ENCODE measurements at places on chromosomes 1 and 21. TPM values are rescaled to one million over a fixed set of nuclear protein-coding genes. Genes with fewer than 3 reads are reported as not detected.

DNA sequence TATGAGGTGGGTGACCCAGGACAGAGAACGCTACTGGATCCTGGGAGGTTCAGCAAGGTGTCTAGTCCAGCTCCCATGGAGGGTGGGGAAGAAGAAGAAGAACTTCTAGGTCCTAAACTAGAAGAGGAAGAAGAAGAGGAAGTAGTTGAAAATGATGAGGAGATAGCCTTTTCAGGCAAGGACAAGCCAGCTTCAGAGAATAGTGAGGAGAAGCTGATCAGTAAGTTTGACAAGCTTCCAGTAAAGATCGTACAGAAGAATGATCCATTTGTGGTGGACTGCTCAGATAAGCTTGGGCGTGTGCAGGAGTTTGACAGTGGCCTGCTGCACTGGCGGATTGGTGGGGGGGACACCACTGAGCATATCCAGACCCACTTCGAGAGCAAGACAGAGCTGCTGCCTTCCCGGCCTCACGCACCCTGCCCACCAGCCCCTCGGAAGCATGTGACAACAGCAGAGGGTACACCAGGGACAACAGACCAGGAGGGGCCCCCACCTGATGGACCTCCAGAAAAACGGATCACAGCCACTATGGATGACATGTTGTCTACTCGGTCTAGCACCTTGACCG lies 8.6 kb upstream of the PIGV start:
- no peak overlapping the region for H3K4me3 ChIP-seq
- peaks cover 4% of the 10 kb centered on the region for H3K36me3 ChIP-seq
- no peak for DNase-seq
- H3K4me1 ChIP-seq = peaks cover 18% of the 10 kb centered on the region
- no peak overlapping the region for H3K27ac ChIP-seq
- no peaks in the 10 kb centered on the region for H3K27me3 ChIP-seq

DNA sequence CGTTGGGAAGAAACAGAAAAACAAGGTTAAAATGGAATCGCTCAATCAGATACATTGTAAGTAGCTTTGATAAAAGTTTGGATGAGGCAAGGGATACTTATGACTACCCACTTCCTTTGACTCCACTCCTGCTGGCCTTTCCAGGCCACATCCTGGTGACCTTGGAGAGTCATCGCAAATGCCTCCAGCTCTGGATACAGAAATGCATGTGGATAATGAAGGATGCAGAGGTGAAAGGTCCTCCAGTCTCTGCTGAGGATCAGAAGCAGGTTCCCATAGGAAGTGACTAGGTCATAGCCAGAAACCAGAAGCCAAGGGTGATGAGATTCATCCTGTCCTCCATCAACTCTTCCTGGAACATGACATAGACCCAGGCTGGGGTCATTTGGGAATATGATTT lies 6.2 kb upstream of the CAMK1G start:
- H3K4me1 ChIP-seq = no peaks in the 10 kb centered on the region
- no peak overlapping the region for H3K4me3 ChIP-seq

DNA sequence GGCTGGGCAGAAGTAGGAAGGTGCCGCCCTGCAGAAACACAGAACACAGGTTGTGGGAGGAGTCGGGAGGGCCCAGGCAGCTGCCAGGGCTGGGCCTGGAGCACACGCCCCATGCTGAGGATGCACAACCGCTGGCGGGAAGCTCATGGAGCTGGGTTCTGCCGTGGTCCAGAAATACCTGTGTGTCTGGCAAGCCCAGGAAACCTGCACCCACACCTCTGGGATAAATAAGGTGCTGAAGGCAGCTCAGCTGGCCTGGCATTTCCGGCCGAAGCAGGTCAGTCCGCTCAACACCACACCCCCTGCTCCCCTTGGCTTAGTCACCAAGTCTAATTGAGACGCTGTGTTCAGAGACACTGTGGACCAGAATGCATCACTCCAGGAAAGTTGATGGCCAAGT lies 32.1 kb downstream of the CTNNBIP1 start:
- no peaks in the 10 kb centered on the region for H3K27me3 ChIP-seq
- H3K27ac ChIP-seq = no peak overlapping the region
- no peak overlapping the region for H3K4me3 ChIP-seq
- DNase-seq = no peak
- H3K36me3 ChIP-seq = no peaks in the 10 kb centered on the region
- peaks cover 7% of the 10 kb centered on the region for H3K4me1 ChIP-seq

The RSBN1 gene
- 27.5 TPM for polyA plus RNA-seq

The CD164L2 gene
- polyA plus RNA-seq = 0.76 TPM

DNA sequence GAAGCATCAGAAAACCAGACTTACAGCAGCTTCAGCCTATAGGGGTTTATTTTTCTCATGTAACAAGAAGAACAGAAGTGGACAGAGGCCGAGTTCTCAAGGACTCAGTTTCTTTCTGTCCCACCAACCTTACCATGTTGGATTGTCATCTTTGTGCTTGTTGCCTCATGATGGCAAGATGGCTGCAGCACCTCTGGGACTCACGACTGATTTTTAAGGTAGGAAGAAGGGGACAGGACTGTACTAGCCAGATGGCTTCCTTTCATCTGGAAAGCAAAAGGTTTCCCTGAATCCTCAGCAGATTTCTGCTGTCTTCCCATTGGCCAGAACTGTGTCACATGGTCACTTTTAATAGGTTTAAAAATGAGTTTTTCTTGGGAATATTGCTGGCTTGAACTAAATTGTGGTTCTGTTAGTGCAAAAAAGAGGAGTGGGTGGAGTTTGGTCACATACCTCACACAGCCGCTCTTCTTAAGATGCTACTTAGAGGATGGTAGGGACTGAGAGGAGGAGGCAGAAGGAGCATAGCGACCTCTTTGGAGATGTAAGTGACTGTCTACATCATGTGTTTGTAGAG lies 48.1 kb upstream of the ENAH start:
- DNase-seq = no peak
- no peak overlapping the region for H3K4me3 ChIP-seq
- no peak overlapping the region for H3K27ac ChIP-seq
- no peaks in the 10 kb centered on the region for H3K36me3 ChIP-seq

GRCh38 chr1:3481836-3482375 lies 27.4 kb downstream of the ARHGEF16 start:
- no peak overlapping the region for H3K4me3 ChIP-seq
- peaks cover 8% of the 10 kb centered on the region for H3K4me1 ChIP-seq
- peak; percentile 46 for DNase-seq
- H3K36me3 ChIP-seq = no peaks in the 10 kb centered on the region
- no peak overlapping the region for H3K27ac ChIP-seq

DNA sequence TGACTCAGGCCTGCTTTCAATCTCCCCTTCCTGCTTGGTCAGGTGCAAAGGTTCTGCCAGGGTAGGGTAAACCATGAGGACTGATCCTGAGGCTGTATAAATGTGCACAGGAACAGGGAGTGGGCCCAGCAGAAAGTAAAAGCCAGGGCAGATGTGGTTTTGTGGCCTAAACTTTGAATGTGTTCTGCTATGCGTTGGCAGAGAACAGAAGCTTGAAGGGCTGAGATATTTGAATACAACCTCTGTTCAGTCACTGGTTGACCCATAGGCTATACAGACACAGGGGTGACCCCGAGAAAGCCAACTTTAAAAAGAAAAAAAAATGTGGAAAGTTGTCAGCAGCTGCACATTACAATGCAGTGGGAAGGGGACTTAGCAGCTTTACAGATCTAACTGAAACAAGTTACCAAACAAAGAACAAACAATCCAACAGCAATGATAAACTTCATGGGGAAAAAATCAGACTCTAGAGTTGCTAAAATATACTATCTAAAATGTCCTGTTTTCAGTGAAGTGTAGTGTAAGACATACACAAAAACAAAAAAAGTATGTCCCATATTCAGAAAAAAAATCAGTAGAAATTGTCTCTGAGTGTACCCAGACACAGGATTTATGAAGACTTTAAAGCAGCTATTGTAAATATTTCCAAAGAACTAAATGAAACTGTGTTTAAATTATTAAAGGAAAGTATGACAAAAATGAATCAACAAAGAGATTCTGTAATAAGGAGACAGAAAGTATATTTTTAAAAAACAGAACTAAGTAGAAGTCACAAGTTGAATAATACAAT lies 216.1 kb downstream of the RPS6KC1 start:
- H3K4me1 ChIP-seq = no peaks in the 10 kb centered on the region
- DNase-seq = no peak
- no peak overlapping the region for H3K4me3 ChIP-seq
- no peaks in the 10 kb centered on the region for H3K27me3 ChIP-seq
- no peak overlapping the region for H3K27ac ChIP-seq
- no peaks in the 10 kb centered on the region for H3K36me3 ChIP-seq

DNA sequence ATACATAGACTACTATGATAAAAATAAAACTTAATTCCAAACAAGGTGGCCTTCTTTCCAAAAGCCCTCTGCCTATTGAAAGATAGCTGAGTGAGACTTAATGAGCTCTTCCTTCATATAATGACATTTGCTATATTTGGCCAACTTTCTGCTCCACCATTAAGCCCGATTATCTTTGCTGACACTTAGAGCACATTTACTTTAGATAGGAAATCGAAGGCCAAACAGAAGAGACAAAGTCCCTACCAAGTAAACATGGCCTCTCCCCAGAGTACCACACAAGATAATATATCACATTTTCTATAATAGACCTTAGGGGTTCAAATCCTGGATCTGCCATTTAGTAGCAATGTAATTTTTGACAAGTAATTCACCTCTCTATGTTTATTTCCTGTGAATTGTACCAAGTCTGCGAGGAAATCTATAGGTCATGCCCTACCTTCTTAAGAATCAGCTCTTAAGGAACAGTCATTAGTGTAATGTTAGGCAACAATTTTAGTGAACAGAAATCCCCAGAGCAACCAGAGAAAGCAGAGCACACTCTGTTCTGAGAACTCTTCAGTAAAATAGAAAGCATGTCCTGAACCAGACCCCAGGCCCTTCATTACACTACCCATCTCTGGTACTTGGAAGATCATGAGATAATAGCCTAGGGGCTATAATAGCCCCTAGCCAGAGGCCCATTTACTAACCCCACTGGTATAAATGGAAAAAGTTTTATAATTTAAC lies 17.3 kb upstream of the COA6 start:
- no peaks in the 10 kb centered on the region for H3K4me1 ChIP-seq
- no peaks in the 10 kb centered on the region for H3K36me3 ChIP-seq
- no peak for DNase-seq
- no peaks in the 10 kb centered on the region for H3K27me3 ChIP-seq
- no peak overlapping the region for H3K27ac ChIP-seq

GRCh38 chr21:33313183-33313582 lies 11.6 kb upstream of the IFNAR1 start:
- no peak overlapping the region for H3K27ac ChIP-seq
- H3K4me1 ChIP-seq = peaks cover 5% of the 10 kb centered on the region
- no peak for DNase-seq
- H3K36me3 ChIP-seq = no peaks in the 10 kb centered on the region
- no peak overlapping the region for H3K4me3 ChIP-seq

DNA sequence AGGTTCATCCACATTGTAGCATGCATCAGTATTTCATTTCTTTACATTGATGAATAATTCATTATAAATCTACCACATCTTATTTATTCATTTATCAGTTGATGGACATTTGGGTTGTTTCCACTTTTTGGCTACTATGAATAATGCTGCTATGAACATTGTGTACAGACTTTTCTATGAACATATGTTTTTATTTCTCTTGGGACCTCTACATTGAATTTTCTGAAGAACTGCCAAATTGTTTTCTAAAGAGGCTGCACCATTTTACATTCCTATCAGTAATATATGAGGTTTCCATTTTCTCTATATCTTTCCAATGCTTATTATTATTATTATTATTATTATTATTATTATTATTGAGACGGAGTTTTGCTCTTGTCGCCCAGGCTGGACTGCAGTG lies 81.3 kb upstream of the SELENON start:
- no peak for DNase-seq
- H3K36me3 ChIP-seq = no peaks in the 10 kb centered on the region
- no peaks in the 10 kb centered on the region for H3K4me1 ChIP-seq
- no peak overlapping the region for H3K4me3 ChIP-seq

- H3K4me3 ChIP-seq = no peak overlapping the region
- no peak for DNase-seq
- no peaks in the 10 kb centered on the region for H3K36me3 ChIP-seq
- H3K27me3 ChIP-seq = no peaks in the 10 kb centered on the region
Measured at GRCh38 chr1:236007781-236008180, 57.1 kb downstream of the NID1 start.

DNA sequence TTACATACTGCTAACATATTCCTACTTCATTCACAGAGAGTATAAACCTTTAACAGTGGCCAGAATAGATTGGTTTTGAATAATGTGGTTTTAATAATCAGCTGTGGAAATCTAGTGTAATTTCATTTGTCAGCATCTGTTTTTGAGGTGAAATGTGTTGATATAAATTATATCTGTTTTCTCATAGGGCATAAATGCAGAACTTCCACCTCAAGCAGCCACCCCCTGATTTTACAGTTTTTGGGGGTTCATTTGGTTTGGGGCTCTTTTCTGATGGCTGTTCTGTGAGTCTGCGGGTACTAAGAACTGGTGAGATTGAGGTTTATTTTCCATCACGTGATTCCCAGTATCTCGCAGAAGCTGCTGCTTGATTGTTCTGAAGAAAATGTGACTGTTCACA lies 23.2 kb downstream of the EDARADD start:
- no peaks in the 10 kb centered on the region for H3K4me1 ChIP-seq
- DNase-seq = no peak
- H3K27ac ChIP-seq = no peak overlapping the region
- H3K36me3 ChIP-seq = no peaks in the 10 kb centered on the region

- H3K36me3 ChIP-seq = no peaks in the 10 kb centered on the region
- DNase-seq = no peak
- peaks cover 16% of the 10 kb centered on the region for H3K4me1 ChIP-seq
- no peak overlapping the region for H3K4me3 ChIP-seq
- no peak overlapping the region for H3K27ac ChIP-seq
Measured at GRCh38 chr1:65176591-65176990, 28.6 kb downstream of the AK4 start.

The A3GALT2 gene
- polyA plus RNA-seq = not detected

The TMCC2 gene
- 8.5 TPM for polyA plus RNA-seq

The LCE1C gene
- polyA plus RNA-seq = not detected

The HSF2BP gene
- polyA plus RNA-seq = 46.5 TPM

DNA sequence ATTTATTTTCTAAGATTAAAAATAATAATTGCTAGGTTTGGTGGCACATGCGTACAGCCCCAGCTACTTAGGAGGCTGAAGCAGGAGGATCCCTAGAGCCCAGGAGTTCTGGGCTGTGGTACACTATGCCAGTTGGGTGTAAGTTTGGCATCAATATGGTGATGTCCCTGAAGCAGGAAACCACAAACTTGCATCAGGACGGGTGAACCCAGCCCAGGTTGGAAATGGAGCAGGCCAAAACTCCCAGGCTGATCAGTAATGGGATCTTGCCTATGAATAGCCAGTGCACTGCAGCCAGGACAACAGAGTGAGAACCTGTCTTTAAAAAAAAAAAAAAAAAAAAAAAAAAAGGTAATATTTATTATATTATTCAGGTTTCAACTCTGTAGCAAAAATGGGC lies 92.4 kb upstream of the PGD start:
- H3K4me1 ChIP-seq = no peaks in the 10 kb centered on the region
- H3K27me3 ChIP-seq = no peaks in the 10 kb centered on the region
- H3K36me3 ChIP-seq = no peaks in the 10 kb centered on the region
- DNase-seq = no peak

The SYNC gene
- polyA plus RNA-seq = 12.4 TPM

- no peaks in the 10 kb centered on the region for H3K36me3 ChIP-seq
- no peak for DNase-seq
- H3K27me3 ChIP-seq = no peaks in the 10 kb centered on the region
- no peak overlapping the region for H3K4me3 ChIP-seq
- H3K27ac ChIP-seq = no peak overlapping the region
Measured at GRCh38 chr1:91533361-91534024, 32.8 kb downstream of the CDC7 start.

Data from testis (tissue), 5 donors.